ENCODE measurements at places on chromosomes 1 and 21.

- DNase-seq: peak; percentile 34
Measured at GRCh38 chr1:153545067-153546055, at the start of gene S100A4. TSS of gene S100A4 (minus strand) at chr1:153545806. CDS start at chr1:153544794, 1,012 bp downstream.

DNA sequence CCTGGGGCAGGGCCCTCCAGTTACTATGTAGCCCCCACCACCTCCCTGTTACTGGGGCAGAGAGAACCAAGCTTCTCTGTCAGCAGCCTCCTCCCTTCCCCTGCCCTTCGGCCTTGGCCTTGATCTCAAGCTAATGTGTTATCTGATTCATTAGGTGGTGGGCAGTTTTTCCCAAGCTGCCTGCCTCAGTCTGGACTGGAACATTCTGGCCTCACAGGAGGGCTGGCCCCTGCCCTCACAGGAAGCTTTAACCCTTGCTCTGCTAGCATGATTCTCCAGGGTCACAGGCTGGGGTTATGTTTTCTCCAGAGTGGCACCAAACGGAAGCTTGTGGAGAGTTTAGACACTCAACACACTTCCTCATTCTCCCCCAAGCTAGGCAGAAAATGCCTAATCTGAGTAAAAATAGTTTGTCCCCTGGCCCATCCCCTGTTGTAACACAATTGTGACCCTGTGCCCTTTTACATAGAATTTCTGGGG is 37.2 kb upstream of the SLC6A9 start:
- no peak for DNase-seq

- DNase-seq: no peak
Measured at GRCh38 chr1:236025836-236026235, 39.1 kb downstream of the NID1 start.

- no peak for DNase-seq
Measured at GRCh38 chr1:223678841-223679240, 13.3 kb upstream of the CAPN8 start.

GRCh38 chr1:54854381-54855020 is 32.5 kb downstream of the DHCR24 start:
- no peak for DNase-seq

- peak; percentile 75 for DNase-seq
Measured at GRCh38 chr1:23484253-23485001, 448 bp upstream of the ASAP3 start.

- no peak for DNase-seq
Measured at GRCh38 chr1:29520571-29521437, 284.5 kb downstream of the PTPRU start.

DNA sequence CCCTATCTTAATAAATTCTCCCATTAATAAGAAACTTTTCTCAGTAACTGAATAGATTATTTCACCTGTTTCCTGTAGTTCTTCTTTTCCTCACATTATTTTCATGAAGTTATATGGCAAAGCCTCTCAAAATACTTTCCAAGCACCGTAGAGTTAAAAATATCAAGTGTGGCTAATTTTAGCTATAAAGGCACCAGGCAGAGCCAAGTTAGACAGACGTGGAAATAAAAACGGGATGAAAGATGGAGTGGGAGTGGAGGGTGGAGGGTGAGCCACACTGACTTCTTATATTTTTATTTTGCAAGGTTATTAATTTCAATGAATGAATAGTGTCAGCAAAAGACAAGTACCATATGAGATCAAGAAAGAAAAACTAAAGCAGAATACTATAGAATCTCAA is 71.7 kb downstream of the ENAH start:
- DNase-seq: no peak
